Osteocyte (in vitro differentiated cells): ENCODE measurements at places on chromosomes 5 and 9.
A peak's percentile ranks its signal among the peaks of the same experiment; 100 is the strongest.

- no peak for DNase-seq
These were observed 118.3 kb upstream of the BOD1 start for GRCh38 chr5:173734716-173735115.

- DNase-seq, result no peak
These were observed 163.6 kb upstream of the FTMT start for GRCh38 chr5:121688126-121688525.

DNA sequence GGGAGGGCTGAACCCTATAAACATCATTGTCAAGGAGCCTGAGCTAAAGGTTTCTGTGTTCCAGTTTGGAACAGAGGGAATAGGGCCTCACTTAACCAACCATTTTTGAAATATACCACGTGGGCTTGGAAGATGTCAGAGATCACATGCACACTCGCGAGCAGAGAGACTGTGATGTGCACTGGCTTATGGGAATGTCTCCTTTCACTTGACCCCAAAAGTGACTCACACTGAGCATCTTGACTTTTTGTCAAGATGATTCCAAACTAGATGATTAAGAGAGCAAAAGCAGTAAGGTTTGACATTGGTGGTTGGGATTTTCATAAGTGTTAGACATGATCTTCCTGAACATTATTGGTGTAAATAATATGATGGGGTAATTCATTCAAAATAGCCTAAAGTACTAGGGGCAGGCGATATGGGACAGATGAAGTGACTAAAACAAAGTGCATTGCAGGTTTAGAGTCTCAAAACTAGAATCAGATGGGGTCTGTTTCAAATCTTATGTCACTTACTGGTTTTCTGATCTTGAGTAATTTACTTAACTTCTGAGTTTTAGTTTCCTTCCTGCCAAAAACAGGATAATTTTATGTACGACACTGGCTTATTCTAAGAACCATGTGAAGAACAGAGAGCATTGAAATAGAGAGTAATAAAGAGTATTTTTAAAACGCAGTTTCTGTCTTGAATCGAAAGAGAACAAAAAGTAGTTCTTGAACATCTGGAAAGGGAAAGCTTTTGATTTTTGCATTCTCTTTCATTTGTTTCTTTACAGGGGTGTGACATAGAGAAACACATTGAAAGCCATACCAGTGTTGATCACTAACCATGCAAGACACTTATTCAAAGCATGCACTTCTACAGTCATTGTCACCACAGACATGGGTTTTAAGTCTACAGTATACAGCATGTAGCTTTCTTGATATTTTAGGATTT lies 383.0 kb downstream of the DIRAS2 start:
- no peak for DNase-seq

DNA sequence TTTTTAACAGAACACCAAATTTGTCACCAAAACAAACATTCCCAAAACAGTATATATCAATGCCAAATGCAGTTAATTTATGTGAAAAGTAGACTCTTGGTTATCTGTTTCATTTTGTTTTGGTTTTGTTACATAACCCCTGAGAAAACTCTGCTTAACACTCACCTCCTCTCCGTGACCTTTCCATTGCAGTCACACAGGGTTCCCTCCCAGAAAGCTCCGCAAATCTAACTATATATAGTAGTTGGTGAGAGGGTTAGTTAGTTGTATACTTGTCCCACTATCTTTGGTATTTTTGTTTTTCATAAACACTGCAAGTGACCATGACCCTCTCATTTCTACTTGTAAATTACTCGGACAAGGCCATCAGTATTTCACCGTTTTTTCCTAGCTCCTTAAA lies 25.5 kb downstream of the NFIB start:
- no peak for DNase-seq

DNA sequence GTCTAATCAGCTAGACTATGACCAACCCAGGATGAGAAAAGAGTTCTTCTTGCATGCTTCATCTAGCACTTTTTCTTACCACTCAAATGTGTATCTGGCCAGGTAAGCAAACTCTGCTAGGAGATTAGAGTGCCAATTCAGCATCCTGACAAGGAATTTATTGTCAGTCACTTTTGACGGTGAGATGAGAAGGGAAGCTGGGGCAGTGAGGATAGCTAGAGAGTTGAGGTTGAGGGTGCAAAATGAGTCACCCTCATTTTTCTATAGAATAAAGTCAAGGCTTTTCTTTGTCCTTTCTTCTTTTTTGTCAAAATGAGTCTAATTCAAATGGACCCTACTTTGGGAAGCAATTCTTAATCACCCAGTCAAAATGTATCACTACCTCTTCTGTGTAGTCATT lies 74.6 kb upstream of the PLPP1 start:
- no peak for DNase-seq

- no peak for DNase-seq
These were observed 49.7 kb downstream of the PHAX start for GRCh38 chr5:126650463-126650862.

DNA sequence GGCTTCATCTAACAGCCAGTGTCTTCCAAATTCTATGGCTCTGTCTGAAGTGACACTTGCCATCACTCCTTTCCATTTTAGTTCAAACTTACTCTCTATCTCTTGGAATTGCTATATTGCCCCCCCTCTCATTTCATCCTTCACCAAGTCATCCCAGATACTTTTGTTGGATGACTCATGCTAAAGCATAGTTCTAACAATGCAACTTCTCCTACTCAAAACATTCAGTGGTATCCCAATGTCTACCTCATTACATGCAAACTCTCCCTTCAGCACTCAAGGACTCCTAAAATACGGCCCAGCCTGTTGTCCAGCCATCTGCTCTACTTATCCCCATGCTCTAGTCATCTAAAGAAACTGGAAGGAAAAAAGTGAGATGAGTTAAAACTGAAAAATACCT lies 171.6 kb downstream of the RASEF start:
- no peak for DNase-seq

- DNase-seq, result no peak
These were observed 61.4 kb downstream of the TSSK1B start for GRCh38 chr5:113373426-113373825.

GRCh38 chr9:96061293-96061987 lies 185.9 kb downstream of the ERCC6L2 start:
- no peak for DNase-seq

DNA sequence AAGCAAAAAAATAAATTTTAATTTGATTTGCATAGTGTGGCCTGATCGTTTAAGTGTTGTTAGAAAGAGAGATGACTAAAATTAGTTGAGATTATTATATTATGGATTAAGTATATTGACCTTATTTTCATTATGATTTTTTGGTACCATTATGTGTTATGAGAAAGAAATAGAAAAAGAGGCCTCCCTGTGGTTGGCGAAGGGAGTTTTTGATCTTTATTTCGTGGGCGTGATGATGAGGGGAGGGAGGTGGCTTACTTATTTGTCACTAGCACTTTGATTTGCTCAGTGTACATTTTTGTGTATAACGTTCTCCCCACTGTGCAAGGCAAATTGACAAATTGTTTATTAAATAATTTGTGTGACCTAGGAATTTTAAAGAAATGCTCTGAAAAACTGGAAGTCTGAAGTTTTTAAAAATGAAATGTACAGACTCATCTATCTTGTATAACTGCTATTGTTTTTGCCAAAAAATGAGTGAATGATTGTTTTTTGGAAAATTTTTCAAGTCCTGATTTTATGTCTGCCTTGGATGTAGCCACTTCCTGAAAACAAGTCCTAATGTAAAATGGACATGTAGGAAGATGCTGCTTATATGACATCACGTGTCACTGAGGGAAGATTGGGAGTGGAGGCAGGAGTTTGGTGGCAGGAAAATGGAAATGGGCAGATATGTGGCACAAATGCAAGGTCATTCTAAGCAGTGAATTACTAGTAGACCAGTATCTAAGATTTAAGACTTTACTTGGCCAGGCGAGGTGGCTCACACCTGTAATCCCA lies 3.0 kb downstream of the DAPK1 start:
- no peak for DNase-seq

DNA sequence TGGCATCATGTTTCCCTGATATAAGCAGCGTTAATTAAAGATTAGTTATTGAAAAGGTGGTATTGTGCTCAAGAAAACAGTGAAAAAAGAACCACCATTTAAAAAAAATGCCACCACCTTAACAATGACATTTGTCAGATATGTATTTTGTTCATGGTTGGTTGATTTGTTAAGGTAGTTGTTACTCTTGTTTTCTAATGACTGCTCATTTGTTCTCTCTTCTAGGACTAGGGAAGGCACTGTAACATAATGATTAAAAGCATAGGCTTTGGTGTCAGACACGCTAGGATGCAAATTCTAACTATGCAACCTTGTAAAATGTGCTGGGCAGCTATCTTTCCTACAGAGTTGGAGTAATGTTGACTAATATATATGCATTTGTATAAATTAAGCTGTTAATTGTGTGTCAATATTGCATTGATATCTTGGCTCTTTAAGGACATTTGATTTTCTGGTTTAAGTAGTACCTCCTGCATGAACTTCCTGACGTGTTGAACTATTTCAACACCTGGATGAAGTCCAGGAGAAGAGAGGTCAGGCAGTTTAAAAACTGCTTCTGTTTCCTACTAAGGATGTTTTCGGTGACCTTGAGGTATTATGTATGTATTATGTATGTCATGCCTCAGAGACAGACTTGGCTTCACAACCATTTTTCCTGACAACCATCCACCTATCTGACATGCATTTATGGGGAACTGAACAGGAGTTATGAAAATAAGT lies 77.8 kb downstream of the MUSK start:
- DNase-seq, result no peak

DNA sequence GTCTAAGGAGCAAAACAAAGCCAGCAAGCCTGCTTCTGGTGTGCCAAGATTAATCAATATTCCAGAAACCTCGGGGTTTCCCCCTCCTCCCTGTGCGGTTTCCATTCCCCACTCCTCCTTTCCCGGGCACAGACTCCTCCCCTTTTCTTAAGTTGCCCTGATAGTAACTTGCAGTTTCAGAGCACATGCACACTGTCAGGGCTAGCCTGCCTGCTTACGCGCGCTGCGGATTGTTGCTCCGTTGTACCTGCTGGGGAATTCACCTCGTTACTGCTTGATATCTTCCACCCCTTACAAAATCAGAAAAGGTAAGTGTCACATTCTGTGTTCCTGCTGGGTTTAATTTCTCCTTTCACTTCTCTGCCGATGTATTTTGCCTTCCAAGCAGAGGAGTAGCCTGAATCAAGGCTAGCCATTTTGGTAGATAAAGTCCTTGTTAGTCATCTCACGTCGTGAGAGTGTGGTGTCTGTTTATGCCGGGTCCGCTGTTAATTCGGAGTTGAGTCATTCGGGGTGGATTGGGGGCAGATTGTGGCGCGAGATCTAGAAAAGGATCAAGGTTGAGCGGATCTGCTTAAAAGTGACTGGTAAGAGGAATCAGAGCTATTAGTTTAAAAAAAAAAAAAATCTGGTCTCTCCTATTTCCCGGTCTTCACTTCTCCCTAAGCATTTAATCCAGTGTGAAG lies at the start of gene SLC1A3:
Gene SLC1A3 (plus strand): TSS at position 179 of the 686 bp plus-strand sequence. CDS start 1,818 bp downstream, outside the sequence.
- no peak for DNase-seq

- no peak for DNase-seq
These were observed 196.3 kb downstream of the TRIO start for GRCh38 chr5:14339468-14339867.

DNA sequence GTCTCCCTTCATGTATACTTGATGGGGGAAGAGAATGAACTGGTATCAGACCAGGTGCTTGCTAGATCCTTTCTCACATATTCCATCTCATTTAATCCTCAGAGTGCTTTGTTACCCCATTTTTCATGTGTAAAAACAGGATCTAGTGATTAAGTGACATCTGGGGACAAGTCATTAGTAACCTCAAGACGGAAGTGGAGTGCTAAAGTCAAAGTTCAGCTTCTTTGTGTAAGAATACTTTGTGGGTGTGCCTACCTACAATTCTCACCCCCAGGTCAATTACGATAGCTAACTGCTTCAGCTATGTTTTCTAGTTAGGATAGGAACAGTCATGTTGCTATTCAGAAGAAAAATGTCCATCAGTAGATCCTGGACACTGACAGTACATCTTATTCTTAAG lies 3.1 kb upstream of the FAM120AOS start:
- DNase-seq, result no peak

GRCh38 chr9:109451311-109452025 lies 46.6 kb downstream of the PTPN3 start:
- no peak for DNase-seq

DNA sequence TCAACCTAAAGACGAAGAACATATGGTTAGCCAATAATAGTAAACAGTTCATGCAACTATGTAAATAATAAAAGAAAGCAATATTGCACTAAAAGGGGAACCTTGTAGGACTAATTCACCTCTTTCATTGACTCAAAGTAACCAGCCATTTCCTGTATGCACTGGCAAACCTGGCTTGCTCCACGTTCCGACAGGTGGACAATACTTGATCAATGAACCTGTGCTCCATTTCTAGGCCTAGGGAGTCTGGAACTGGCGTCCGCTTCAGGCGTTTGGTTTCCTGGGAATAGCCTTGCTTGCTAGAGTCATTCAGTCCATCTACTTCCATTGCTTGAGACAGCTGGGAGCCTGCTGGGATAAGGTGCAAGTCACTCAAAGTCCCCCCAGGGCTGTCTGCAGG lies 41.6 kb downstream of the PTAR1 start:
- DNase-seq, result no peak

DNA sequence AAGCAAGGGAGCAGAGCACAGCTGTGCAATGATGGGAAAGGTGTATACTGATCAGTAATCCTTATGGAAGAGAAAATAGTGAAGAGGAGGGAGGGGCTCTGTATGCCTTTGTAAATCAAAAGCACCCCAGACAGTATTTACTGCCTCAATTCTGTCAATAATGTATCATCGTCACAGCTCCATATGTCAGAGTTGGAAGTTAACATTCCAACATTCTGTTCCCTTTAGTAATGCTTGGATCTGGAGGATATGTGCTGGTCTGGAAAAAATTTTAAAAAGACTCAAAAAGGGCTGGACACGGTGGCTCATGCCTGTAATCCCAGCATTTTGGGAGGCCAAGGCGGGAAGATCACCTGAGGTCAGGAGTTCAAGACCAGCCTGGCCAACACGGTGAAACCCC lies 310.4 kb downstream of the ACTL7B start:
- no peak for DNase-seq

DNA sequence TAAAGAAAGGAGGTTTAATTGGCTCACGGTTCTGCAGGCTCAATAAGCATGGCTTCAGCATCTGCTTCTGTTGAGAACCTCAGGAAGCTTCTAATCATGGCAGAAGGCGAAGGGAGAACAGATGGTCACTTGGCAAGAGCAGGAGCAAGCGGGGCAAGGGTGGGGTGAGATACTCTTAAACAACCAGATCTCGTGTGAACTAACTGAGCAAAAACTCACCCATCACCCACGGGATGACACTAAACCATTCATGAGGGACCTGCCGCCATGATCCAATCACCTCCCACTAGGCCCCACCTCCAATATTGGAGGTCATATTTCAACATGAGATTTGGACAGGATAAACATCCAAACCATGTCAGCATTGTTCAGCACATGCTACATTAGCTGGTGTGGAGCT lies 89.1 kb upstream of the HAND1 start:
- peak; percentile 59 for DNase-seq

- no peak for DNase-seq
These were observed 40.4 kb downstream of the LIX1 start for GRCh38 chr5:97102010-97102470.
